ENCODE measurements at places on chromosomes 2 and 18.

DNA sequence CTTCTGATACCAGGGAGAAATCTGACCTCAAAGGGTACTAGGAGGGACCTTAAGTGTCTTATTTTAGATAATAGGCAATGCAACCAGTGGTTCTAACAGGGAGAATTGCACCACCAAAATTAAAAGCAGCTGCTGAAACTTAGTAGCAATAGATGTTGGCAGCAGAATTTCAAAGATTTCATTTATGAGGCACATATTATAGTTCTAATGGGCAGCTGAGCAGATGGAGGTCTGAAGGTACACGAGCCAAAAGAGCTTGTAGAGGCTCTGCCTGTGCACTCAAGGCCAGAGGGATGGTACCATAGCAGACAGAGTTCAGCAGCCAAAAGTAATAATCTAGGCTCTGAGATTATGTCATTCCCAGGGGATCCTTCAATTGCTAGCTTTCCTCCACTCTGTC lies 87.3 kb upstream of the NCKAP5 start:
- no peak for DNase-seq

GRCh38 chr18:8757396-8757997 lies 52.1 kb downstream of the MTCL1 start:
- DNase-seq = no peak

DNA sequence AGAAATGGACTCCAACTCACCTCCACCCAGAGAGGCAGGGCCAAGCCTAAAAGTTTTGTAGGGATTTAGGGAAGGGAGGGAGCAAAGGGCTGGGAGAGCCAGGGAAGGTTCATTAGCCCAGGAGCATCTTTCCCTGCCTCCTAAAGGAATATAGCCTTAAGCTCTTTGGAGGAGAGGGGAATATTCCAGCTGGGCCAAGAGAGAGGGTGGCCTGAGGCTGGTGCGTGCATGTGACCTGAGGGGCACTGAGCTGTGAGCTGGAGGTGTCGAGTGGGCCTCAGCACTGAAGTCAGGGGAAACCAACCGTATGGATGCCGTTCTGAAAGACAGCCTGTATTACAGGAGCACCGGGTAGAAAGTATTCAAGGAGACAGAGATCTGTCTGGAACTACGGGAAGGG lies 112.6 kb downstream of the KLHL29 start:
- no peak for DNase-seq

- no peak for DNase-seq
Measured at GRCh38 chr2:67070826-67071225, 326.3 kb upstream of the ETAA1 start.

DNA sequence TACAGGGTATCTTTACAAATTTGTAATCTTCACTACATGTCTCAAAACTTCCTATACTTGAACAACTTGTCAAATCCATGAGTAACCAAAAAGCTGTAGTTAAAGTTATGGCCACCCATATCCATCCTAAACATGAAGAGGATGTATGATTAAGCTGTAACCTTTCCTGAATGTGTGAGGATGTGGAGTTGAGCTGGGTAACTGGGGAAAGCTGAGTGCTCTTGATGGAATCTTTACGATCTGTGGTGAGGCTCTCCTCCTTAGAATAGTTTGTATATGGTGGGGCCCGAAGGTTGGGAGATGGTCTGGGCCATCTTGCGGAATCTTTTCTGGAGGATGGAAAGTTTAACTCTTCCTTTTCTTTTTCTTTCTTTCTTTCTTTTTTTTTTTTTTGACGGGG lies 29.4 kb downstream of the DPP4 start:
- no peak for DNase-seq

DNA sequence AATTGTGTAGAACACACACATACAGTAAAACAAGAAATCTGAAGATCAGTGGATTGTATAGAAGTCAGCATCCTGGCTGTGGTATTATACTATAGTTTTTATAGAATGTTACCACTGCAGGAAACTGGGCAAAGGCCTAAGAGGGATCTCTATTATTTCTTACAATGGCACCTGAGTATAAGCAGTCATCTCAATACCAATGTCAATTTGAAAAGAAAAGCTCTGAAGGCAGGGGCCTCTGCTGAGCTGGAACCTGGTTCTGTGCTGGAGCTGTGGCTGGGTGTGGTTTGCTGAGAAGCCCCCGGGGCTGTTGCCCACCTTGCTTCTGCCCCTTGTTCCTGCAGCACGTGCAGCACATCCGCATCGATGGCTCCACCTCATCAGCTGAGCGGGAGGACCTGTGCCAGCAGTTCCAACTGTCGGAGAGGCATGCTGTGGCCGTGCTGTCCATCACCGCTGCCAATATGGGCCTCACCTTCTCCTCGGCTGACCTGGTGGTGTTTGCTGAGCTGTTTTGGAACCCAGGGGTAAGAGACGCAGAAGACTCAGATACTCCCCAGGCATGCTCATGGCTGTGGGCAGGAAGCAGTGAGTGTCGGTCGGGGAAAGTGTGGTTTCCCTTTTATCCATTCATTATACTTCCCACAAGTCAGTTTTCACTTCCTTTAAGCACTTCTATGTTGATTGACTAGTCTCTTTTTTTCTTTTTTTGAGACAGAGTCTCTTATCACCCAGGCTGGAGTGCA lies 23.5 kb upstream of the RPL37A start:
- no peak for DNase-seq

DNA sequence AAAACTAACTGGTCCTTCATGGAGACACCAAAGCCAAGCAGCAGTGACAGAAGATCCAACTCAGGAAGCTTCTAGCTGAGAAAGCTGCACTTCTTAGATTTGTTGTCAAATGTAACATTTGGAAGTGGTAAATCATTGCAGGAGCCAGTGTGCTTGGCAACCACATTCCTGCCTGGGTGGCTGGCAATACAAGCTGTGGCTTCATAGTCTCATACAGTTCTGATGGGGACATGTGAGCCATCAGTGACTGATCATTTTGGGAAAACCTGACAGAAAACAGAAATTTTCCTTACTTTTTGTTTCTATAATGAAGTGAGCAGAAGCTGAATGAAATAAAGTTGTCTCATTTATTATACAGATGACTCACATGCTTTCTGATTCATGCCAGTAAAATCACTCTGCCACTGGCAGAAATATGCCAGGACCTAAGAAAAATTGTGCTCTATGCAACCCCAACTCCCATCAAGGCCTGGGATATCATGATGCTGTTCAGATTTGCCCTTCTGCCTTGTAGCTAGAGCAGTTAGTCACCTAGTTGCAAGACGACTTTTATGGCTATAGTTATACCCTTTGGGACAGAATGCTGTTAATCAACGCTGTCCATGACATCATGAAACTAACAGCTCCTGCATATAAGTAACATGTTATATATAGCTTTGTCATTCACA lies 508.1 kb downstream of the ADCYAP1 start:
- no peak for DNase-seq

DNA sequence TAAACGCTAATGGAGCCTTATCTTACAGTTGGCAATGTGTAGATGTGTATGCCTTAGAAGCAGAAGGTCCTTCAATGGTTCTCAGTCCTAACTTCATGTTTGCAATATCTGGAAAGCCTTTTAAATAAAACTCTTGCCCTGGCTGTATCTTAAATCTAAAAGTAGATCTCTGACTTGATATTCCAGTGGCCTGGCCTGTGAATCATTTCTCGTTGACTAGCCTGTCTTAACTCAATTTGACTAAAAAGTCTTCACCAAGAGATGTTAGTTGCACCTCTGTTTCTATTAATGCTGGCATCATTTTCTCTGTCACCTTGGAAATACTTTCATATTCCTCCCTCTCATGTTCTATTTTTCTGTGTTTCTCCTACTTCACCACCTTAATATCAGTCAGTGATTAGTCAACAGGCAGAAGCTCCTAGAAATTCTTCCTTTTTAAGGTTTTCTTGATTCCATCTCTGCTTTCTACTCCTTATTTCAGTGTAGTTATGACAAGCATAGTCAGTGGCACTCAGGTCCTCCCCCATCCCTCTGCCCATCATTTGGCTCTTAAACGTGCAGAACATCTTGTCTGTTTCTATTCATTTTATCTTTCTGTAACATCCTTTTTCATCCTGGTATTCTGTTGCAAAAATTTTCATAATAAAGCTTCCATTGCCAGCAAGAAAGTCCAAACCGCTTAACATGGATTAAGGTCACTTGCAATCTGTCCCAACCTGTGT lies 4.3 kb downstream of the ITGAV start:
- no peak for DNase-seq

DNA sequence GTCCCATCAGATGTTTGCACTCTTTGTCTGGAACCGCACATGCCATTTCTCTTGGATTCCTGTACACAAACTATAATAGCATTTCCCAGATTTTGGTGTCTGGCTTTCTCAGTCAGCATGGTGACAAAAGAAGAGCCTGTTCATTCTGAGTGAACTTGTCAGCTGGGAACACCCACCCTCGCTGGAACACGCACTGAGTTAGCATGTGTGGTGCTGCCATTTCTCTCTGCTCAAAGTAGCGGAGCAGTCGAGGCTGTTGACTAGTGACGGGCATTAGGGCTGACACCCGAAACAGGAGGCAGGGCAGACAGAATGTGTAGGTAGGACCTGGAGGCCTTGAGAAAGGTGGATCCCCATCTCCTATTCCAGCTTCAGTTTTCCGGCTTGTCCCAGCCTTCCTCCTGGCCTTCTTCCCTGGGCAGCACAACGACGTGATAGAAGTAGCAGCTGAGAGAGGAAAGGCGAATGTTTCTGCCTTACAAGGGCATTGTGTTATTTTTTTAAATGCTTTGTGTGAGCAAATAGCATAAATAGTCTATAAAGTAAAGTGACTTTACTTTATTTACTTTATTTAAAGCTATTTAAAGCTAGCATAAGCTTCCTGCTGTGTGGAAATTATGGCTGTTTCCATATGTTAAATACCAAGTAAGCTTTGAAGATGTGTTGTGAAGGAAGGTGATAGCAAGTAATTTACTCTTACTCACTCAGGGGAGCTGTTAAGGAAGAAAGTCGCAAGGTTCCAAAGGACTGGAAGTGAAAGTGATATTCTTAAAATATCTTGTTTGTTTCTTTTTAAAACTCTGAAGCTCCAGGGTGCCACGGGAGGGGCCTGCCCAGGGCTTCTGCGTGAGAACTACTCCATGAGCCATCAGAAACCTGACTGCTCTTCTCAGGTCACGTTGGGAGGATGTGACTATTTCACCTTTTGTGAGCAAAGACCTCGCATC lies 272.6 kb downstream of the NEDD4L start:
- no peak for DNase-seq

DNA sequence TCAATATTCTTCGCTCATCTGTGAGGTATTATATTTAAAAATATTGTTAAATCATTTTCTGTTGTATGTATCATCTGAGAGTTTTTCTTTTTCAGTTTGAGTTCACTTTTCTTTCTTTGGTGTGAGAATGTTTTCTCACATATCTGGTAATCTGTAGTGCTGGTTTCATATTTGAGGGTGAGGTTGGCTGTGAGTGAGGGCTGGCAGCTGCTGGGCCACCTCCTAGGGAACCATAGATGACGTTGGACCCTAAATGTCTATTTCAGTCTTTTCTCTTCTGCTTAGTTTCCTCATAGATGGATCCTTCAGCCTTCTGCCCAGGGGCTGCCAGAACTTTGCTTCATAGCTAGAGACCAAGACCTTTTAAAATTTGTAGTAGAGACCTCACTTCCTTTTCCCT lies 33.5 kb downstream of the MGAT5 start:
- no peak for DNase-seq

DNA sequence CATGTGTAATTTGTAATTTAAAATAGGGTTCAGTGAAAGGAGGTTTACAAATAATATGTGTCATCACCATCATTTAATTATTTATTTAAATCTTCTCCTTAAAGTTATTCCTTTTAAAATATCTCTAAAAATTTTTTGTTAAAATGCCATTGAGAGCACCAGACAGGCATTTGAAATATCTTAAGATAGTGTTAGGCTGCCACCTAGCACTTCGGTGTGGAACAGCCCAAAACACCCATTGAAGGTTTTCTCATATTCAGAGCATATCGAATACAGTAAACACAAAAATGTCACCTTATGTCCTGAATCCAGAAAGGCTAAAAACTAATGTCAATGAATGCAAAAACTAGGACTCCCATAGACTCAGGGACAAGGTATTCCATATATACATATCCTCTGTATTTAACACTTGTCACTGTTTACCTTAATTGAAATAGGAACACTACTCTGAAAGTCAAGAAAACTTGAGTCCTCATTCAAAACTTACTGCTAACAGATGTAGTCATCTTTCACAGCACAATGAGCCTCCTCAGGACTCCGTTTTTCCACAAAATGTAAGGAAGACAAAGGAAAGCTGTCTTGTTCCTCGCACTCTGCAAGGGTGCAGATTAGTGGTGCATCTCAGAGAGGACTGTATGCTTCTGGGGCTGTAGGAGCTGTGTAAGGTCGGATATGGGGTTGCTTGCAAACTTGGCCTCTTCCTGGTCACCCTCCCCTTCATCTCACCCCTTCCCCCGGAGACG lies 329.5 kb downstream of the PAX3 start:
- DNase-seq = no peak

DNA sequence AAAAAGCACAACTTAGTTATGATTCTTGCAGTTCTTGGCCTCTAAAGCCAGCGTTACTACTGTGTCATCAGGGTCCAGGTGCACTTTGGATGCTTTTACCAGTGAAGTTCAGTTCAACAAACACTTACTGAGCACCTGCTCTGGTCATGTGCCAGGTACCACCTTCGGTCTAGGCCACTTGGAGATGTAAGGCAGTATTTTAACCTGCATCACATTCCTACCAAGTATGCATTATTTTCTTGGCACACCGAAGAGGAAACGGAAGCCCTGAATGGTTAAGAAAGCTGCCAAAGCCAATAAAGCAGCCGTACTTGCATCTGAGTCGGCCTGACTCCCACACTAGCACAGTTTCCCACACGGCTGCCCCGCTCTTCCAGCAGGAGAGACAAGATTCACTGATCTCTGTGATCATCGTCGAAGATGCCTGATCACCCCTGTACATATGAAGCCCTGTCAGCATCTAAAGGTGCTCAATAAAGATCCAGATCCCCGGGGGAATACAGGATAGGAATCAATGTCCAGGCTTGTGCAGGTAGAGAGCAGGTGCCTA lies 427.1 kb downstream of the EIPR1 start:
- DNase-seq = no peak

DNA sequence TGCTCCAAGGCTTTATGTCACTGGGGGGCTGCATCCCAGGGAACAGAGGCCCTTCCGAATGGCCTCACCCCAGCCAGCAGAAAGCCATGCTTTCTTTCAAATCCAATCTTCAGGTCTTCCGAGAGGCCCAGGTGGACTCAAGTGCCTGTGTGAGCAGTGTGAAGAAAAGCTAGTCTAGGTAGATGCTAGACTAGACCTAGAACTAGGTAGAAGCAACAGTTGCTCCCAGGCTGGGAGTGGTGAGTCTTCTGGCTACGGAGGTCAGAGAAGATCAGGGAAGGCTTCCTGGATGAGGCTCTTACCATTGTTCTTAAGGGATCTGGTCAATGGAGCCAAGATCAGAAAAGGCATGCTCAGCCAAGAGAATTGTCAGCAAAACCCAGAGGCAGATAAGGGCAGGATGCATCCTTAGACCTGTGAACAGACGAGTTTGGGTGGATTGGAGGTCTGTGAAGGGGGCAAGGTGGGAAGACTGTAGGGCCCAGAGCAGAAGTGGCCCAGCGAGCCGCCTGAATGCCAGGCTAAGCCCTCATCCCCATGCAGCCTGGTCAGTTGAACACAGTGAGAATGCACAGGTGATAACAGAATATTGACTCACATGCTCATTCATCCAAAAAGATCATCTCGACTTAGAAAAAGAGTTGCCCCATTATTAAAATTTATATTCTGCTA lies 110.8 kb downstream of the SMAD7 start:
- no peak for DNase-seq

GRCh38 chr2:3244486-3244885 lies 133.1 kb downstream of the EIPR1 start:
- no peak for DNase-seq

All from GM19239 (cell line).